ENCODE measurements at places on chromosomes 7 and 10.

DNA sequence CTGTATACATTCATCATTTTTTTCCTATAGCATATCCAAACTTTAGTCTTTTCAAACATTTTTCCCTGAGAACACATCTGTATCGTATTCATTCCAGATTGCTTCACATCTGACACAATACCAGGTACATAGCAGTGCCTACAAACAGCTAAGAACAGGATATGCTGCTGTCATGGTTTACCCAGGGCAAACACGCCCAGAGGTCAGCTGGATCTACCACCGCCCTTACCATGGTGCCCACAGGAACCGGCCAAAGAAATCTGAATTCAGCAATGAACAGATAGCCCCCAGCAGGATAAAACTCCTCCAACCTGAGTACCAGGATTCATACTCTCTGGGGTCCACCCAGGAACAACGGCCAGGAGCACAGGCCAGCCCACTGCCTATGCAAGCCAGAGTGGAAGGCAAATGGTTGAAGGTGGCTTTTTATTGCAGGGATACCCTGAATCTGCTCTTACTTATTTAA is 43.0 kb downstream of the TNS3 start:
- DNase-seq, result no peak

- DNase-seq, result no peak
Observed at GRCh38 chr7:96045919-96046318, 273.6 kb downstream of the DYNC1I1 start.

GRCh38 chr7:40918701-40919271 is 784.0 kb downstream of the SUGCT start:
- no peak for DNase-seq

- no peak for DNase-seq
Observed at GRCh38 chr10:5448333-5449001, 36.1 kb downstream of the NET1 start.

GRCh38 chr10:131202990-131203389 is 108.5 kb downstream of the TCERG1L start:
- DNase-seq, result no peak

GRCh38 chr7:134692344-134692705 is 45.7 kb downstream of the BPGM start:
- DNase-seq, result no peak

- no peak for DNase-seq
Observed at GRCh38 chr7:10476642-10477041, 497.0 kb upstream of the PHF14 start.

DNA sequence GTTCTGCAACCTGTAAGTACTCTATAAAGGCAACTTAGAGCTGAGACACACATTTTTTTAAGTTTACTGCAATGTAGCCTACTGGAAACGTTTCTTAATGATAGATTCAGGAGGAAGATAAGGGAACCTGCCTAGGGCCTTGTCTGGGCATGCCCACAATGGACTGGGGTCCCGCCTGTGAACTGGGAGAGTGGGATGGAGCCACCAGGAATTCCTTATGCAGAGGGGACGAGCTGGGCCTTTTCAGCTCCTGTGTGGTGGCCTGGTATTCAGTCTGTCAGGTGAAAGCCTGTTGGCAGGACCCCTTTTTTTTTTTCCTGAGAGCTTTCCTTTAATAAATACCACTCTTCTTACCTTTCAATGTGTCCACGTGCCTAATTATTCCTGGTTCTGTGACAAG is 384.4 kb upstream of the ZWINT start:
- no peak for DNase-seq

- no peak for DNase-seq
Observed at GRCh38 chr10:131915990-131916766, 15.4 kb downstream of the PPP2R2D start.

DNA sequence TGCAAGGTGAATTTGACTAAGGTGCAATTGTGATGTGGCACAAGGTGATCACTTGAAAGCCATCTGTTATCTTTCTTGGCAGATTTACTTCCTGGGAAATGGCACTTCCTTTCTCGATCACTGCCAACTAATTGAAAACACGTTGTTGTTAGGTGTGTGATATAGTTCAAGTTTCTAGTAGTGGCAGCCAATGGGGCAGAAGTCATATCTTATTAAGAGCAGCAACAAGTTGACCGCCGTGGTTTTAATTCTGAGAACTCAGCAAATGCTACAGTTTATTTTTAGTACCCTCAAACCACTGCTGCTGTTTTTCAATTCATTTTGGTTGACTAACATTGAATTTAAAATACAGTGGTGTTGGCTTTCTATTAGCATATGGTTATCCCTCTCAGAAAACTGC is 1.6 kb downstream of the CHN2 start:
- no peak for DNase-seq

- DNase-seq, result no peak
Observed at GRCh38 chr7:120995654-120996053, 7.1 kb downstream of the CPED1 start.

DNA sequence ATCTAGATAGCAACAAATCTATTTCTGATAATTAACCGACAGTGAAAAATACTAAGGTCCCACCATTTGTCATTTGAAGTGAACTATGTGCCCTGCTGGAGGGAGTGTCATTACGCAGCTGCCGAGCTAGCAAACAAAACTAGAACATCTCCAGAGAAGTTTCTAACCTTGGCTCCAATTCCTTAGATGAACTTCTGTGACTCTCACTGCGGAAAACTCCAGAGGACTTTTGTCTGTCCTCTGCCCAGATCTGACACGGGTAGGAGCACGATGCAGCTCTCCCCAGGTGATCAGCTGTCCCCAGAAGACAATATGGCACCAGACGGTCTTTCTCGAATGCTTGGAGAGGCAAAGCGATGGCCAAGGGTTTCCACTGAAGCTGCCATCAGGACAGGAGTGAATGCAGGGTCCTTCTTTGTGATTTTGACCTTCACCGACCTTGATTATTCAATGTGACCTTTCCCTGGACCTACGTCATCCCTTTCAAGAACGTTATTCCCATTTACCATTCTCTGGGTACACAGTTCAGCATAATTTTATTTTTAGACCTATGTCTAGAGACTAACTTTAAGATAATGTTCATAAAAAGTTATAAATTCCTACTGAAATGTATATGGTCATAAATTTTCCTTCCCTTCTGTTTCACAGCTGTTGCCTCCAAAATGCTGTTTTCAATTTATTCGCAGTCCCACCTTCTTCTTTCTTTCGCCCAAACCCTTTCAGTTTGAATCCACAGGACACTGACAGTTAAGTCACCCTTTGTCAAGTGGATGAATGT is 116.7 kb upstream of the C7orf33 start:
- no peak for DNase-seq

DNA sequence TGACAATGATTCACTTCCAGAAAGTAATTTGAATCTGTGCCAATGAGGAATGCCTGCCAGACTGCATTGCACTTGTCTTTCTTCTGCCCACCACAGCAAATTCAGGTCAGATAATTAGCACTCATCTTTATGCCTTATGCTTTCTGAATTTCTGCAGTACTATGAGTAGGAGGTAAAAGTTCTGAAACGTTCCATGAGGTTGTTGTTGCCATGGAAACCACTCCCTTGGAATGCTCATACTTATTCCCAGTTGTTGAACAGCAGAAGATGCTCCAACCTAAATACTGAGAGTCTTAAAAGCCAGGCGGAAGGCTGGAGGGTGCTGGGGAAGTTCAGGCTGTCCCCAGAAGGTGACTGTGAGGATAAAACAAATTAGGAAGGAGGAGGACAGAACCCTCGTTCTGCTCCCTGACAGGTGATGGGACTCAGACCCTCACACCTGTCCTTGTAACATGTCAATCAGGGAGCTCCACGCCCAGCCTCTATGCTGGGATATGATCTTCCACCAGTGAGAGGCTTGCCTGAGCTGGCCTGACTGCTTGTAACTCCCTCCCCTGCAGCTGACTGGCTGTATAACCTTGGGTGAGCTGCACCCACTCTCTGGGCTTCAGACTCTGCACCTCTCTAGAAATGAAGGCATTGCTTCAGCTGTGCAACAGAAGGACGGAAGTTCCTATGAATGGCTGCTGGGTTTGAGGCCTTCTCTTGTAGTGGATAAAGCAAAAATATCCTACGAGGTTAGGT is 554.3 kb upstream of the MGMT start:
- no peak for DNase-seq

DNA sequence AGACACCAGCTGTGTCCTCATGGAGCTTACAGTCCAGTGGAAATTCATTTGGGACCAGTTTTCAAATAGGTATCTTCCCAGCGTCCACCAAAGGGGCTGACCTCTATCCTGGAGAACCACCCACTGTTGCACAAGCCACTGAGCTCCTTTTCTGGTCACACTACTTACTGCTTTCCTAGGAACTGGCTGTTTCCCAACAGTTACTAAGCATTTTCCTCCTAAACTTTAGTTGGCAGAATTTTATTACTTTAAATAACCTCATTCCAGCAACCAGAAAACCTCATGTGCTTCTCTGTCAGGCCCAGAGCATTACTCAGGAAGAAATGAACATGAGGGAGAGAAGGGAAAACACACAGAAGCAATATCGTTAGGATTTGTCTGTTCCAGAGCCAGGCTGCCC is 183.1 kb downstream of the GPAM start:
- no peak for DNase-seq

DNA sequence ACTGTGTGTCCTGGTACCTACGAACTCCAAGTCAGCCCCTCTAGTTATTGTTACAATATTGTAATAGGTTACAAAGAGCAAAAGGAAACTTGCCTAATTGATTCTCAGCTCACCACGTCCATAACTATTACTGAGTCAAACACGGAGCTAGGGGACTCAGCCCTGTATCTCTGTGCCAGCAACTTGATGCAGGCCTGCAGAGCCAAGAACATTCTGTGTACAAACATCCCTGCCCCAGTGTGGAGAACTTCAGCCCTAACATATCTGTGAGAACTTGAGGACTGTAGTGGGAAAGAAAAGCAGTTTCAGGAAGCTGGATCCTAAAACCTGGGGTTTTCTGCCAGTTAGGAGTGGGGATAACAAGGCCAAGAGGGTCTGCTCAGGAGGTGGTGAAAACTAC is 114.9 kb upstream of the PRSS58 start:
- DNase-seq, result no peak

DNA sequence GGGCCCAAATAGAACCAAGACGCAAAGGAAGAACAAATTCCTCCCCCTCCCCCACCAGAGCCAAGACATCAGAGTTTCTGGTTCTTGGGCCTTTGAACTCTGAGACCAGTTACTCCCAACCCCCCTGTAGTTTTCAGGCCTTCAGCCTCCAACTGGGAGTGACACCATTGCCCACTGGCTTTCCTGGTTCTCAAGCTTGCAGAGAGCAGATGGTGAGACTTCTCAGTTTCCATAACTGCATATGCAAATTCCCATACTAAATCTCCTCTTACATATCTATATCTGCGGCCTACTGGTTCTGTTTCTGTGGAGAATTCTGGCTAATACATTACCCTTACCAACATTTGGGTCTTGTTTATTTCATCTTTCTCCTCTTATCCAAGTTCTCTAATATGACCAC is 762.9 kb downstream of the GRM8 start:
- DNase-seq, result no peak

GRCh38 chr10:26869528-26869927 is 8.8 kb upstream of the ABI1 start:
- no peak for DNase-seq

- DNase-seq, result peak; percentile 82
Observed at GRCh38 chr7:21767300-21767900, 178.3 kb downstream of the CDCA7L start.

DNA sequence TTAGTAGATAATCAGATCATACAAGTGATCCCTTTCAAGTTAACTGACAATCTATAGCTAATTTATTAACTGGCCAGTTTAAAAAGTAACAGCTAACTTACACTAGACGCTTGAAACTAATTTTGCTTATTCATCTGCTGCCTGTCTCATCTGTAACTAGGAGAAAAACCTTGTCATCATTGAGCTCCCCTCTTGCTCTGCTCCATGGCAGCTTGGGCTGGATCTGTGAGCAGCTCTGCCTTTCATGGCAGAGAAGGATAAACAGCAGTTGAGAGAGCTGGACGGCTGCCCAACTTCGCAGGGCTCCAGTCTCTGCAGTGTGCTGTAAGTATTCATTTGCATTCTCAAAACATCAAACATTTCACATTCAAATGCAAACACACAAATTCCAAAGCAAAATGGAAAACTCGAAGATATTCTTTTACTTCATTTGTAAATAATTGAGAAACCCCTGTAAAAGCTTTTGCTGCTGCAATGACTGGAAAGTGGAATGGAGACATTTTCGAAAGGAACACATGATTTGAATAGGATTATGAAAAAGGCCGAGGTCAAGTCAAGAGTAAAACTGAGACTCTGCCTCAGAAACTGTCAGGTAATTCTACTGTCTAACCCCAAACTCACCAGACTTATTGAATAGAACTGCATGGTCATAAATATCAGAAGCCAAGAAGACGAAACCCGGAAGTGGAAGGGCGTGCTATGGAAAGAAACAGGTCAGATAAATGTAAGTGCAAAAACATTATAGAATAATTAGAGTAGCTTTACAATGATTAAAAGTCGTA is 17.6 kb downstream of the SLC35B4 start:
- no peak for DNase-seq

GRCh38 chr7:100888988-100889750 is at the start of gene UFSP1:
Gene UFSP1 (minus strand): TSS chr7:100889715. CDS start chr7:100889271, 444 bp downstream.
- no peak for DNase-seq

- DNase-seq, result no peak
Observed at GRCh38 chr10:32961343-32961894, 3.4 kb upstream of the ITGB1 start.

- DNase-seq, result no peak
Observed at GRCh38 chr7:98774884-98775283, 94.9 kb downstream of the TMEM130 start.

DNA sequence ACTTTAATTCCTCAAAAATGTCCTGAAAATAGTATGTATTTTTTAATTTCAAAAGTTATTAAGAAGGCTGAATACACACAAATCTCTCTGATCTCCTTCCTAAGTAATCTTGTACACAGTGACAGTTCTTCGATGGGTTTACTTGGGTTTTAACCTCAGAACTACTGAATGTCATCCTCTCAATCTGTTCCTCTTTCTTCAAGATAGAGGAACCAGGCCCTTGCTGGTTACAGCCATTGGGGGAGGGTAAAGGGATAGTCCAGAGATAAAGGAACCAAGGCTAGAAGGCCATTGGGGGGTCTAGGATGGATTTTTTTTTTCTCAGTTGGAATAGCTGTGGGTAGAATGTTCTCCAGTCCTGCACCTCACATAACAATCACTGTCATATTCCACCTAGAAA is 224.9 kb downstream of the SKIDA1 start:
- DNase-seq, result no peak

- peak; percentile 63 for DNase-seq
Observed at GRCh38 chr7:43568529-43568928, 14.4 kb upstream of the STK17A start.

- no peak for DNase-seq
Observed at GRCh38 chr10:76738991-76739390, 898.6 kb downstream of the KCNMA1 start.

GRCh38 chr10:75070476-75070875 is 41.0 kb upstream of the SAMD8 start:
- DNase-seq, result no peak

GRCh38 chr7:36957620-36958019 is 233.3 kb upstream of the AOAH start:
- no peak for DNase-seq
